ENCODE measurements at places on chromosomes 12 and 14.

DNA sequence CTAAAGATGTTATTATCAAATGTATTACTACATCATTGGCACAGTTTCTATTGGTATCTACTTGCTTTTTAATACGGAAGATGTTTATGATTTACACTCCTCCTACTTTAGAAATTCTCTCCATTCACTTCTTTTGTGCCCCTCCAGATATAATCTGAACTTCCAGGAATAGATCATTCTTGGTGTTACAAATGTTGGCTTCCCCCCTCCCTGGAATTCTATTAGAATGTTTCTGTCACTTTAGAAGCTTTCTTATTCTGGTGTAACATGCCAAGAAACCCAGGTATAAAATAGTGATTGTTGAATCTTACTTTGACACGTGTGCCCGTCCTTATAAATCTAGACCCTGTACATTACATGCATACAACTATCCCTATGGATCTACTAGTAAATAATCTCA lies 1.2 kb upstream of the WDR20 start:
- no peak for DNase-seq

DNA sequence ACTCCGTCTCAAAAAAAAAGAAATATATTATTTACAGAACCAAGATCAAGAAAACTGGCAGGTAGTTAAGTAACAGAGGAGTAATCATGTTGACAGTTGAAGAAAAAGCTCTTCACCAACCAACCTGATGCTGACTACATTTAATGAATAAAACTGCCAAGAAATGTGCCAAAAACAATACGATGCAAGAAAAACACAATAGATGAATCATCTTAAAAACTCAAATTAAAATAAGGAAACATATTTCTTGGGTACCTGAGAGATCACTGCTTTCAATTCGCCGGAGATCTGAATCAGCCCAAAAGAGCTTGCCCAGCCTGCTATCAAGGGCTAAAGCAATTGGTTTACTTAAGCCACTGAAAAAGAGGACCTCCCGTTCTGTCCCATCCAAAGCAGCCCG lies 76.4 kb downstream of the BCL2L14 start:
- DNase-seq = no peak

GRCh38 chr14:71714225-71714624 lies 218.0 kb upstream of the RGS6 start:
- DNase-seq = no peak

- DNase-seq = peak; percentile 49
These were observed 248.0 kb upstream of the FLRT2 start for GRCh38 chr14:85281921-85282320.

GRCh38 chr14:102986810-102987579 lies 64.5 kb downstream of the AMN start:
- DNase-seq = no peak

- no peak for DNase-seq
These were observed 151.8 kb upstream of the DHRS4 start for GRCh38 chr14:23801766-23802165.

DNA sequence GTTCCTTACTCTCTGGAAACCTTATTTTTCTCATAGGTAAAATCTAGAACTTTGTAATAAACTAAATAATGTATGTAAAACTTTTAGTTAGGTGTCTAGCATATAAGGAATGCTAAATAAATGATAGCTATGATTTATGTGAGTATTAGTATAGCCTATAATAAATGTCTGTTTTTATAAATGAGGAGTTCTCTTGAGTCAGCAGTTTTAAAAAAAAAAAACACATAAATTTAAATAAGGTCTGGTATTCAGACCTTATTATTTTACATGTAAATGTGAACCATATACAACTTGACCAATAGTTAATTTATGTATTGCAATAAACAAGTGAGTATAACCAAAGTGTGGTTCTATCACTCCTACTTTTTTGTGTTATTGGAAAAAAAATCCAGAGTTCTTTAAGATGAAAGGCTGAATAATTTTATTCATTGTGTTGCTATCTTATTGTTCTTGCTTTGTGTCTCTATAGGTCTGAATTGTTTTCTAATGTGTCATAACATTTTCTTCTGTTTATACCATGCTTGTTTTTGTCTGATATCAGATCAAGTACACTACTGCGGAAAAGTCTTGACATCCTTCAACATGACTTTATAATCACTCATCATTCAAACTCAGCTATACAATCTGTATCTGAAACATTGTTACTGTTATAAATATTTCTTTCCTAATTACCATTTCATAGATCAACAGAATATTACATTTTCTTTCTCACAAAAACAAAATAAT lies 115.7 kb downstream of the RASSF9 start:
- DNase-seq = no peak

- no peak for DNase-seq
These were observed 49.3 kb upstream of the RERGL start for GRCh38 chr12:18139254-18139653.

- peak; percentile 12 for DNase-seq
These were observed 13.8 kb downstream of the PRPF40B start for GRCh38 chr12:49636979-49637755.

DNA sequence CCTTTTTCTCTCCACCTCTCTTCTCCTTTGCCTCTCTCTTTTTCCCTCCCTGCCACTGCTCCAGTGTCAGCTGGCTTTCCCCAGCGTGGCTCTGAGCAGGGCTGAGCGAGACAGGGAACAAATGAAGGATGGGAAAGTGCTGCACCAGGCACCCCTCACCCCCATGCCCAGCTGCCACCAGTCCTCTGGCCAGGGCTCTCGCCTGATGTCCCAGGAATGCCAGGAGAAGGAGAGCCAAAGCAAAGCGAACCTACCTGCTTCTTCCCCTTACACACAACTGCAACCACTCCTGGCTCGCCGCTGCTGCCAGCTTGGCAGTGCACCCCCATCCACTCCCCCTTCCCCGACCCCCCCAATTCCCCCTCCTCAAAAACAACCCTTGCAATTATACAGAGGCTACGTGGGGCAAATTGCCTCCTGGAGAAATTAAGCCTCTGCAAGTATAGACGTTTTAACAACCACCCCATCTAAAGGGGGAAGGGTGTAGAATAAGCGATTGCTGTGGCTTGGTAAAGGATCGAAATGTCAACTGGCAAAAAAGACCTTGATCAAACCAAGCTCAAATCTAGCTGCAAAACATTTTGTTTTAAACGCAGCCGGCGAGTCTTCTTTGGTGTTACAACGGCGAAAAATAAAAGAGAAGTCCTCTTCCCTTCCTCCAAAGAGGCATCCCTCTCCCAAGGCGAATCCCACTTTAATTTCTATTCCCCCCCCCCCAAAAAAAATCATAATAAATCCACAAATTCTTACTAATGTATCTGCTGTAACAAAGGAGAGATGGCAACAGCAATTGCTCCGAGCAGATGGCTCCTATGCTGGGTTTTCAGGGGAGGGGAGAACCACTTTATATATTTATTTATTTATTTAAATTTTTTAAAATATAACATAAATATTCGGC lies 2.9 kb downstream of the BCL11B start:
- DNase-seq = peak; percentile 79

Measured in DMS79 treated with DMSO at 0.1 percent for 48 hours (cell line).